Fibroblast of the aortic adventitia (primary cell): ENCODE measurements at places on chromosomes 6 and 20. TPM values are rescaled to one million over a fixed set of nuclear protein-coding genes. Genes with fewer than 3 reads are reported as not detected.
A peak's percentile ranks its signal among the peaks of the same experiment; 100 is the strongest.

DNA sequence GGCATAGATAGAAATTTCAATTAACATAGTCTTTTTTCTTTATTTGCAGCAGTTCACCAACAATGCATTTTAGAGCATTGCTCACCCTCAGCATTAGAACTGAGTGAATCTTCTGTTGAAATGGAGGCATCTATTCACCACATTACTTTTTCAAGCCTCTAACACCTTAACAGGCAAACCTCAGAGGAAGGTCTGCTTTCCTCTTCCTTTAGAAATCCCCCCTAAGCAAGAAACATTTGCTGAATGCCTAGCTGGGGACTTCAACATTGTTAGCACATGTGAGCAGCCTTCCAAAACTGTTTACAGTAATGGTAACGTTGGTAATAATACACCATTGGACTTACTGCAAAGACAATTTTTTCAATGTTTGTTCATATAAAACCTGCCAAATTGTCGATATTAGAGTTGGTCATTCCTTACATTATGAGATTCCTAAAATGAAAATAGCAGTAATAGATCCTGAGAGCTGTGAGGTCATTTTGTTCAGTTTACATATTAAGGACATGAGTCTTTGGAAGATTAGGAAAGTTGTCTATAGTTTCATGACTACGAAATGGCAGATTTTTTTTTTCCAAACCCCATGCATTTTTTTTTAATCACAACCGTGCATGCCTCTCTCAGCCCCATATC, 20.6 kb upstream of the AKIRIN2 start:
- no peak for DNase-seq

GRCh38 chr6:36373368-36374019, 14.0 kb downstream of the ETV7 start:
- DNase-seq, result no peak

SLC22A7 gene
- total RNA-seq, result not detected in 2 replicates

BACH2 gene
- total RNA-seq, result 0.27 and 0.65 TPM in 2 replicates

- no peak for DNase-seq
Measured at GRCh38 chr20:8175741-8176675, 43.9 kb downstream of the PLCB1 start.

- DNase-seq, result no peak
Measured at GRCh38 chr6:69294862-69295261, 501.9 kb downstream of the LMBRD1 start.

DNA sequence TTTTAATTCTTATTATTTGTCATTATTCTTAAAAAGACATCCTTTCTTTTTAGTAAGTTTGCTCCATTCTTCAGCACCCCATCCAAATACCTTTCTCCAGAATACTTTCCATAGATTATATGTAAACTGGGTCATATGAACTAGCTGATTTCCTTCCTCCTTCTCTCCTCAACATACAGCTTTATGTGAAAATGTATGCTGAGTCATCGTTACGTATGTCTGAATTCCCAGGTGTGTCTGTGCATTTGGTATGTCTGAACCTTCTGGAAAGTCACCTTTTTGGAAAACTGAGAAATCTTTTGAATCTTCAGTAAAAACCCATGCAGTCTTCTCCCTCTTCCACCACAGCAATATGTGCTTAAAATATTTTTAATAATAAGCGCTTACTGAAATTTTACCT, 264.5 kb downstream of the EYA4 start:
- no peak for DNase-seq

DNA sequence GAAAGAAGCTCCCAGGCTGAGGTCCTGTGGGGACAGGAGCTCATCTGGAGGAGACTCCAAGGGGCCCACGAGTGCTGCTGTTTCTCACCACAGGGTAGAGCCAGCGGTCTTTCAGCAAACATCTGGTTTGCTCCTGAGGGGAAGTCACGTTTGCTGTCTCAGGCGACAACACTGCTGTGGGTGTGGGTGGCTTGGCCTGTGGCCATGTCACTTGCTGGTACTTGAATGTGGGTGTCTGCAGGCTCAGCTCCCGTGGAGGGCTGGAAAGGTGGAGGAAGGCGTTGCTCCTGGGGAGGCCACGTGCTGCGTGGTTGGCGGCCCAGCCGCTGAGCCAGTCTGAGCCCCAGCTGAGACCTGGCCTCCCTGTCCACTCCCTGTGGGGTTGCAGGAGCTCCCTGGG, 52.8 kb upstream of the MPC1 start:
- no peak for DNase-seq

GRCh38 chr6:113171882-113172281, 685.3 kb upstream of the MARCKS start:
- DNase-seq, result no peak

DNA sequence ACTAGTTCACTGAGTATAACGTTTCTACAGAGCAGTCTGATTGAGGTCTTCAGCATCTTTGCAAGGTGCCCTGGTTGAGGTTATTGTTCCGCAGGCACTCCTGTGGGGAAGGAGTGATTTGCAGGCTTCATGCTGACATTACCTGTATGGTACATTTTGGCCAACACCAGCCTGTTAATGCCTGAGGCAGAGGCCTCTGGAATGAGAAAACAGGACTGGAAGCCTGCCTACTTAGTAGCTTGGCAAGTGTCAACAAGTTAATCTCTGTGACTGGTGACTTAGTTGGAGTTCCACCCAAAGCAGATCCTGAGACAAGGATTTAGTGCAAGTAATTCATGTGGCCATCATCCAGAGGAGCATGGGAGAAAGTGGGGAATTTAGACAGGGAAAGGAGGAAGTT, 24.6 kb downstream of the MAS1 start:
- no peak for DNase-seq

DNA sequence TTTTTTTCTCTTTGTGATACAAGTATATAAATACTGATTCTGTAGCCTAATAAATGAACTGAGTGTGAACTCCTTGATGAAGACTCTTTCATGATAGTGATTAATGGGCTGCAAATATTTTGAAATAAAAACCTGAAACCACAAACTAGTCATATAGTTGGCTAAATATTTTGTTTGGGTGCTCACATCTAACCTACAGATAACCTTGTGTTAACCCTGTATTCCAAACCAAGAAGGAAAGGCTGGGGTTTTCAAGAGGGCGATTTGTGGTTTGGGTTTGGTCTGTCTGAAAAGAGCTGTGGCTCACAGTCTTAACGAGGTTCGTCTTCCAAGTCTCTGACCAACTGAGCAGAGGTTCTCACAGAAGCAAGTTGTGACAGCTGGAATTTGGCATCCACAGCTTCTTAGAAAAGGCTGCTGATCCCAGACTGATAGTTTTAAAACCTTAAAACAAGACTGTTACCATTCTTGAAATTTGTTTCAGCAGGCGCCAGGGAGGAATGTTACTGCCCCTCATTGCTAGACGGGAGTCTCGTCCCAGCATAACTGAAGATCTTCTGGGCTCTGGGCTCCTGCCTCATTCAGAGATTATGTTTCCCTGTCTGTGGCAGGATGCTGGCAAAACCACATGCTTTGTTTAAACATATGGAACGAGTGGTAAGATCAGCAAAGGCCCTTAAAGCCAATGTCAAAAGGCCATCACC, 736.4 kb upstream of the MARCKS start:
- peak; percentile 100 for DNase-seq

DNA sequence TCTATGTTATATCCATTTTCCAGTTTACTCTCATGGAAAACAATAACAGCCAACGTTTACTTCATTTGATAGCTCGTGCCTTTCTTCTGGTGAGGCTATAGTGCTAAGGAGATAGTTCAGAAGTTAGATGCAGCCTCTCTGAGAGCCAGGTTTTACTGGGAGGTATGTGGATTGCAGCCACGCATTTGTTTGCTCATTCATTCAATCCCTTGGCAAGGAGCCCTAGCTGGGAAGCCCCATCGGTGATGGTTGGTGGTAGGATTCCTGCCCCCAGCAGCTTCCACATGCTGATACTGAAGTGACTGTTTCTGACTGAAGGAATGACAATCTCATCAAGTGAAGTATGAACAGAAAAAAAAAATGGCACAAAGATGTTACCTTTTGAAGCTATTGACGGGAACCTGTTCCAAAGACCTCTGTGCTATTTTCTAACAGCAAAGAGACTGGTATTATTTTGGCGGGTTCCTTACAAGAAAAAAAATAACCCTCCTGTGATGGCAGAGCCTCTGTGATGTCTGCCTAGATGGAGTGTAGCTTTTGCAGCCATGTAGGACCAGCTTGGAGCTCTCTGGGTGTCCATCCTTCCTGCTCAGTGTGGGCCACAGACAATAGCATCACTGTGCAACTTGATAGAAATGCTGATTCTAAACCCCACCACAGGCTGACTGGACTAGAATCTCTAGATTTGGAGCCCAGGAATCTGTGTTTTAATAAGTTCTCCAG, 30.6 kb downstream of the SNAP25 start:
- DNase-seq, result no peak

DNA sequence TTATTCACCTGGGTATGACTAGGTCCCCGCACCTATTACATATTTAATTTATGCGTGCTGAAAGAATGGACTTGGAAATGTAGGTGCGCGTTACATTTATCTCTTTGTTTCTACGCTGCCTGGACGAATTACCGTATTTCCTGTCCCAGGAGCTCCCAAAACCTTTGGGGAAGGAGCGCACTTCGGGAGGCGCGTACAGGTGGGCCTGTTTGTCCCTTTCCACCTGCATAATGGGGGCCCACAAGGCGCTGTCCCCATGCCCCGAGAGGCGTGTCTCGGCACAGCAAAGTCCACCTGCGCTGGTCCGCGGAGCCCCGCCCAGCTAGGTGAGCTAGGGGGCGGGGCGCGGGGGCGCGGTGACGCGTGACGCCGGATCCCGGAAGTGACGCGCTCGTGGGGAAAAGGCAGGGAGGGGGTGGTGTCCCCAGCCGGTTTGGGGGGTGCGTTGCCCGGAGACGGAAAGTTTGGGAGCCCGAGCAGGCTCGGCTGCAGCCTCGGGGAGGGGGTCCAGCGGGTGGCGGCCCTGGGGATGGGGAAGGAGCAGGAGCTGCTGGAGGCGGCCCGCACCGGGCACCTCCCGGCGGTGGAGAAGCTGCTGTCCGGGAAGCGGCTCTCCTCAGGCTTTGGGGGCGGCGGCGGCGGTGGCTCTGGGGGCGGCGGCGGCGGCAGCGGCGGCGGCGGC, at the start of gene ANKS1A:
Gene ANKS1A, plus strand, starts transcription at position 382 of the 682 bp plus-strand sequence. Its CDS starts 148 bp downstream, at position 530.
- DNase-seq, result peak; percentile 19
